ENCODE measurements at places on chromosomes 1 and 21.
A peak's percentile ranks its signal among the peaks of the same experiment; 100 is the strongest.

- DNase-seq = peak; percentile 51
Measured at GRCh38 chr1:91827087-91827458, 58.9 kb downstream of the TGFBR3 start.

DNA sequence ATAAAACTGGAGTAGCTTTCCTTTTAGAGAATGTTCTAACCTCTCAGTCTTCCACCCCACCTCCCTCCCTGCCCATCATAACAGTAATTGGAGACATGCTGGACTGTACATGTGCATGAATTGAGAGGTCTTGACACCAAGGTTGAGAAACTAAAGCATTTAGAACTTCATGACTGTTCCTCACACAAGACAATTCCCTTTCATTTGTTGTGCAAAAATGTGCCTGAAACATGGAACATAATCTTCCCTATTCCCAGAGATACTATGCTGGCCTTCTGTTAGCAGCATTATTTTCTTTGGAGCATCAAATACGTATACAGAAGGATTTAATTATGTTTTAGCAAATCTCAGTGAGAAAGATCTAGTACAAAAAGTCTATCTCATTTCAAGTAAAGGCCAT lies 97.5 kb upstream of the KCNE2 start:
- DNase-seq = no peak

DNA sequence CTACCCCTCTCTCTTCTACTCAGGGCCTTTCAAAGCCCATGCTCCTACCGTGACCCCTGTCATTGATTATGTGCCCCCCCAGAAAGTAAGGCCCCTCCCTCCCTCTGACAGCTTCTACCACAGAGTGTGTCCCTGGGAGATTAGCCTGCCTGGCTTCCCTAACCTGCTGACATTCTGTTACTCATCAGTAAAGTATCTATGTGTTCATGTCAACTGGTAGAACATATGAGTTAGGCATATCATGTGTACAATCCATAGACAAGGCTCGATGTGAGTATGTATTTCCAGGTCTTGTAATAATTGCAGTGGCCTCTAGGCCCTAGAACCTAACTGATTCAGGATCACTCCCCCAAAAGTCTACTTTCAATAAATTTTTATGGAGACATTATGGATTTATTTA lies 120.0 kb downstream of the GIPC2 start:
- no peak for DNase-seq

DNA sequence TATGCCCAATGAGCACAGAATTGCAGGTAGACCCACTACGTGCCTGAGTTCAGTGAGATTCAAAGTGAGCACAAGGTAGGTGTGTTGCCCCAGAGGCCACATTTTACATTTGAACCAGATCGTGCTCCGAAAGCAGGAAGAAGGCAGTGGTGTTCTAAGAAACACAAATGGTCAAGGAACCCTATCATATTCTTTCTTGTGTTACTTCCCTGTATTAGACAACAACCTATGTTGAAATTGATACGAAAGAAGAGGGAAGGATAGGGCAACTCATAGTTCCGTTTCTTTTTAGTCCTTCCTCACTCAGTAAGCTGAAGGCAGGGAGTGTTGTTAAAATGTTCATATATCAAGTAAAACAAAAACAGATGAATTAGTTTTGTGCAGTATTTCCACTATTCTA lies 33.9 kb downstream of the OLFML2B start:
- no peak for DNase-seq

GRCh38 chr1:182700351-182700709 lies 15.9 kb upstream of the RGS8 start:
- DNase-seq = no peak

- DNase-seq = peak; percentile 87
Measured at GRCh38 chr1:110056776-110057175, 13.7 kb downstream of the ALX3 start.

- no peak for DNase-seq
Measured at GRCh38 chr1:87201768-87202167, 126.9 kb upstream of the LMO4 start.

GRCh38 chr1:93734999-93735398 lies 53.4 kb upstream of the BCAR3 start:
- no peak for DNase-seq

DNA sequence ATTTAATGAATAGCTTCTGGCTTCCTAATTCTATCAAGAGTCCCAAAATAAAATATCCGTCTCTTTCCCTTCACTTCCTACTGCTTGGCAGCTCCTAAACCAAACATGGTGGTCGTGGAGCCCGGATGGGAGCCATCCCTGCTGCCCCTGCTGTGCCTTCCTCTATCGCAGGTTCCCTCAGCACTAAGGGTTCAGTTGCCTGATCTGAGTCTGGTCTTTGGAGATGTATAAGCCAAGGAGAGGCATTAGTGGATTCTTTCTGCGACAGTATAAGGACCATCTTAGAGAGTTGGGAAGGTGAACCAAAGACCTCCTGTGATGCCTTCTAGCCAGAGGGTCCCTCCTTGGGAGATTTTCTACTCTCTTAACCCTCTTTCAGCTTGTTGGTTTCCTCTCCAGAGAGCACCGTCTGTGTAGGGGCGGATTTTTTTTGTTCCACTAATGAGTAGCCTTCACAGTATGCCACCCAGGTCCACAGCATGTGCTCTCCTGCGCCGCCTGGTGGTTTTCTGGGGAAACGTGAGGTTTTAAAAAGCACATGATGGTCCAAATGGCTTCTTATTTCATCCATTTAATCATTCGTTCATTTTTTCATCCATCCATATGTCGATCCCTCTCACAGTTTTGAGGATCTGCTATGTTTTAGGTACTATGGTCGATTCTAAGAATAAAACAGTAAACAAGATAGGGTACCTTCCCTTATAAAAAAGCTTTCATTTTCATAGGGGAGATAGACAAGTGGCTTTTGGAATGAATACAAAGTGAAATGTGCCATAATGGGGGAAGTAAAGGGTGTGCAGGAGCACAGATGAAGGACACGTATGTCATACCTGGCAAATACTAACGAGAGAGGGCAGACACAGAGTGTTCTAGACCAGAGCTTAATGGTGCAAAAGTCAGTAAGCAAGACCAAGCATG lies 71.0 kb downstream of the NFASC start:
- DNase-seq = peak; percentile 37

GRCh38 chr1:219189021-219189824 lies 15.5 kb downstream of the LYPLAL1 start:
- peak; percentile 30 for DNase-seq

DNA sequence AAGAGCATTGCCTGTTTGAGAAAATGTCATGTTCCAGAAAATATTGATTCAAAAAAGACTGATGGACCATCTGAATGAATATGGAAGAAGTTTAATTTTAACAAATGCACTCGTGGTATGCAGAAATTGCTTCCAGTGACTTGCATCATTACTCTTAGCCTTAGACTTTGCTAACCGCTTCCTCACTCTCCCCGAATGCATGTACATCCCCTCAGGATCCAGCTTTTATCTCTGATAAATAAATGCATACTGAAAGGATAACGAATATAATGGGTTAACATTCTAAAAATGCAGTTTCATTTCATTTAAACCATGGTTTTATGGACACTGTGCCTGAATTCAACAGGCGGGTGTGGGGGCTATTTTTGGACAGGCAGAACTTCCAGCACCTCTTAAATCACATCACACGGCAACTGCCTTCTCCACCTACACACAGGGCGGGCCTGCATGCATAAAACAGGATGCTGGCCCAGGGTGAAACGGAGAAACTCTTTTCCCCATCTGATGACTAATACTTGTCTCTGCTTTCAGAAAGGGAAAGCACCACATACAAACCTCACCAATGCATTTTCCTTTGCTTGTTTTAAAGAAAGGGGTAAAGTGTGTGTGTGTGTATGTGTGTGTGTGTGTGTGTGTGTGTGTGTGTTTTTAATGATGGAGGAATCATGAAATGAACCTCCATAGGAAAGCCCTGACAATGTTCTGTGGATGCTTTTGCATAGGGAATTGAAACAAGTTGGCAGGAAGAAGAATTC lies 48.7 kb downstream of the SPAG17 start:
- DNase-seq = peak; percentile 86

GRCh38 chr1:205407970-205408369 lies 13.9 kb downstream of the LEMD1 start:
- no peak for DNase-seq

- DNase-seq = no peak
Measured at GRCh38 chr21:34907461-34908418, 141.4 kb downstream of the RUNX1 start.

DNA sequence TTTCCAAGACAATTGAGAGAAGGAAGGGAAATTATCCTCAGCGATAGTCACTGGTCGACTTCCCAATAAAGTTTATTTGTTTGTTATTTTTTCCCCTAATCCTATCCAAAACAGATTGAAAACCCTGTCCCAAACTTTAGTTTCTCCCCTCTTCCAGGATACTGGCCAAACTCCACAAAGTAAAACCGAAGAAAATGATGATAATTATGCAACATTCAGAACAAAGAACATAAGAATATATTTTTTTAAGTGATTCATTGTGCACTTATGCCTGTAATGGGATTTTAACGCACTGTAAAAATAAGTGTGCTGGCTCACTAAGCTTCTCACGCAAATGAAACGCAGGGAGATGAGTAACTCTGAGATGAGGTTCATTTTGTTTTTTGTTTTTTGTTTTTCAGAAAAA lies 6.0 kb downstream of the GLIS1 start:
- peak; percentile 24 for DNase-seq

DNA sequence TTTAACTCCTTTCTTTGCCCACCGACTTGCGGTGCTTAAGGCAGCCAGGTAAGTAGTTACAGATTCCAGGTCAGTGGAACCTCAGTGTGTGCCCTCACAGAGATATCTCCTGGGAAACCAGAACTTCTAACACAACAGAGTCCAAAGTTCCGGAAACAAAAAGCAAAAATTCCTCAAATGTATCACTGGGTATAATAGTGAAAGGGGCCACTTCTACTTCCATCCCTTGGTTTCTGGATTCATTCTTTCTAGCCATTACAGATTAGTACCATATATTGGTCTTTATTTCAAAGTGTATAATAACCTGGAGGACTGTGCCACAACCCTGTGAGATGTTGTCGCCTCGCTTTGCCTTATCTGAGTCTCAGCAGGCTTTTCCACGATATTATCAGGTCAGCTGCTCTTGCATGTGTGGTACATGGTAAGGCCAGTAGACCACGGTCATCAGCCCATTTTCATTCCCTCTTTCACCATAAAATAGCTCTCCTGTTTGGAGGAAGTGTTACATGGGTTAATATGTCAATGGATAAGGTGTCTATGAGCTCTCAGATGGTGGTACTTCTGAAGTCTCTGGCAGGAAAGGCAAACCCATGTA lies 14.9 kb upstream of the VASH2 start:
- no peak for DNase-seq

DNA sequence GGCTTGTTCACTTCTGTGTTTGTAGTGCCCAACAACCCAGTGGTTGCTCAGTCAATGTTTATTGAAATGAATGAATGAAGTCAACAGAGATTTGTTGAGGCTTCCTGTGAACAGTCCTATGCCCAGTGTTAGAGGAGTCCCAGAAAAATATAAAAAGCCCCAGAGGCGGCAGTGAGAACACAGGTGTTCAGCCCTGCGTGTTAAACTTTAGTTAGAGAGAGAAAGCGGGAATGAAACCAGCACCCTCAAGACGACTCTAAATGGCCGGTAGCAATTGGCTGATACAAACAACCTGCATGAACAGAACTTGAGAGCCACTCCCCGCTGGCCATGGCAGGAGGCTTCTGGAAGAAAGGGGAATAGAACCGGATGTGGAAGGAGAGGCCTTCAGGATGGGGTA lies 22.6 kb downstream of the TMEM51 start:
- no peak for DNase-seq

DNA sequence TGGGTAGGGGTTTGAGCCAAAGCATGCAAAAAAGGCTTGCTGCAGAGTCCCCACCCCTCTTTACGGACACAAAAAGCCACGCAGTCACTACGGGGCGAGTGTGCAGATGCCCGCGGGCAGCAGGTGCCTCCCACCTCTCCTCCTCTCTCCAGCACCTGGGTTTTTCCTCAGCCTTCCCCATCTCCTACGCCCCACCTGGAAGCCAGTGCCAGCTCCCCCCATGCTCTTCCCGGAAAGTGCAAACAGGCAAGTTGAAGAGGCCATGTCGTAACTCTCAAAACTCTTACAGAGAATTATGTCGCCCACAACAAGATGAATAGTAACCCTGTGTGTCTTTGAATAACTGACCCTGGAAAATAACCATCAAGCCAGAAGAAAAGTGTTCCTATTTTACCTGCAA lies 82.5 kb downstream of the PDE9A start:
- DNase-seq = no peak

All from mammary epithelial cell (primary cell).